Stimulated activated CD8-positive, alpha-beta memory T cell treated with anti-CD3 and anti-CD28 coated beads, Interleukin-12 subunit alpha, Interleukin-12 subunit beta, amount 100 ng/mL, for 1 hour (primary cell): ENCODE measurements at places on chromosomes 6 and 20.

- no peak for DNase-seq
Observed at GRCh38 chr20:39706184-39706663, 744.1 kb downstream of the DHX35 start.

GRCh38 chr6:1481286-1481685, 91.9 kb downstream of the FOXF2 start:
- DNase-seq, result no peak

DNA sequence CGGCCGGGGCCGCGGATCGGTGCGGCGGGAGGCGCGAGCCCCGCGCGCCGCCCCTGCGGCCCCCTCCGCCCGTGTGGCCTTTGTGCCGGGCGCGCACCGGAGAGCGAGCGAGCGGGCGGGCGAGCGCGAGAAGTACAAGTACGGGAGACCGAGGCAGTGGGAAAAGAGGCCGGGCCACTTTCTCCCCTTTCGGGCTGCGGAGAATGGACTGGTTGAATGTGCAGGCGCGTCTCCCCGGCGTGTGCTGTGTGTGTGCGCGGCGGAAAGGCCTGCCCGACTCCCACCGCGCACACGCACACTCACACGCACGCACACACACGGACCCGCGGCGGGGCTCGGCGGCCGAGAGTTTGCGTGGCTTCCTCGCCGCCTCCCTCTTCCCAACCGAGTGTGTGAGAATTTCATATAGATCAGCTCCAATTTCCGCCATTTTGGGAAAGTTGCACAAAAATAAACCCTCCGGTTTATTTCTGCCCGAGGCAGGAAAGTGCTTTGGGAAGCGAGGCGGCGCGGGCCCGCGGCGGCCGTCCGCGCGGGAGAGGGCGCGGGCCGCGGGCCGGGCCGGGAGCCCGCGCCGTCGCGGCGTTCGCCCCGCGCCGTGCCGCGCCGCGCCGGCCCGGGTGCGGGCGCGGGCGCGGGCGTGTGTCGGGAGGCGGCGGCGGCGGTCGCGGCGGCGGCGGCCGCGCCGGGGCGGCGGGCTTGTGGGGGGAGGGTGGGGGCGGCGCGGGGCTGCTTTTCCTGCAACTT, 1.1 kb downstream of the L3MBTL3 start:
- peak; percentile 8 for DNase-seq

- DNase-seq, result no peak
Observed at GRCh38 chr20:45017281-45017680, 51.0 kb downstream of the STK4 start.

GRCh38 chr6:38155621-38156204, 336.2 kb downstream of the ZFAND3 start:
- no peak for DNase-seq

DNA sequence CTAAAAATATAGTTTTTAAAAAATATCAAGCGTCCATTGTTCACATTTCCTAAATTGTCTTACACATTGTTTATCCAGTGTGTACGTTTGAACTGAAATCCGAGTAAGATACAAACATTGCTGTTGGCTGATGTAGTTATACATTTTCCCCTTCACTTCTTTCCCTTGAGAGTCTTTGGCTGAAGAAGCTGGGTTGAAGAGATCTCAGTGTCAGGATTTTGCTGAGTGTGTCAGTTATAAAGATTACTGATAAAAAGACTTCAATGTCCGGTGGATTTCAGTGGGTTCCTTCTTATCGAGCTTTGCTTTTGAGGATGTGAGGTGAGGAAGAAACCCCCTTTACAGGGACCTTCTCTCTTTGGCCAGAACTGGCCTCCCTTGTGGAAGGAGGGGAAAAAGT, 20.5 kb downstream of the RFPL4B start:
- no peak for DNase-seq

DNA sequence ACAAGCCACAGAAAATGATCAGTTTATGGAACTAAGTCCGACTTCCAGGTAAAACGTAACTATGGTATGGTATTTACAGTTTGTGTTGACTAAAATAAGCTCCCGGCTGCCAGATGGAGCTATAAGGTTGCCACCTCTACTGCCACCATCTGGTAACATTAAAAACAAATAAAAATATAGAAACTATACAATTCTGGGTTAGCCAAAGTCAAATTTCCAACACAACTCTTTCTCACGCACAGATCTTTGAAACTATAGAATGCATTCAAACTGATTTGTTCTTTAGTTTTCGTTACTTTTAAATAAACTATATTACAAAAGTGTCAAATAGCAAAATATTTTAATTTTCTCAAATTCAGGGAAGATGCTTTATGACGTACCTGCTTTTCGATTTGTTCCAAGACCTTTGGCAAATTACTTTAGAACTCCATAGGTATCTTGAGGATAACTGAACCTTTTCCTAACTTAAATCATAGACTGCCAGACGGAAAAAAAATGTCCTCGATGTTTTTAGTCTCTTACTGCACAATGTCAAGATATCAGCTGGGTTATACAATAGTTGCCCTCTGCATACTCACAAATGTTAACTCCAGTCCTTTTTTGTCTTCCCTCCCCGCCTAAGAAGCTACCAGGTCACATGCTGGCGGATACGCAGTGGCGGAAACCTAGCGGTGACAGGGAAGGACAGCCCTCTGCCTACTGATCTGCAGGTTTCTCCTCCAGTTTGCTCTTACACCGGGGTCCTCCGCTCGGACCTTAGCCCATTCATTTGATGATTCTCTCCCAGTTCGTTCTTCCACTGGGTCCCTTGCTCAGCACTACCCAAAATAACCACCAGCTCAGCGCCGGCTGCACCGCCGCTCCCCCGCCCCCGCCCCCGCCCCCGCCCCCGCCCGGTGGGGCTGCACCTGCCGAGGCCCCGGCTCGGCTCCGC, 888 bp downstream of the SLC17A5 start:
- DNase-seq, result peak; percentile 48

- DNase-seq, result no peak
Observed at GRCh38 chr6:108707328-108707976, 140.8 kb upstream of the ARMC2 start.

- DNase-seq, result no peak
Observed at GRCh38 chr6:24451581-24452388, 37.6 kb downstream of the GPLD1 start.

DNA sequence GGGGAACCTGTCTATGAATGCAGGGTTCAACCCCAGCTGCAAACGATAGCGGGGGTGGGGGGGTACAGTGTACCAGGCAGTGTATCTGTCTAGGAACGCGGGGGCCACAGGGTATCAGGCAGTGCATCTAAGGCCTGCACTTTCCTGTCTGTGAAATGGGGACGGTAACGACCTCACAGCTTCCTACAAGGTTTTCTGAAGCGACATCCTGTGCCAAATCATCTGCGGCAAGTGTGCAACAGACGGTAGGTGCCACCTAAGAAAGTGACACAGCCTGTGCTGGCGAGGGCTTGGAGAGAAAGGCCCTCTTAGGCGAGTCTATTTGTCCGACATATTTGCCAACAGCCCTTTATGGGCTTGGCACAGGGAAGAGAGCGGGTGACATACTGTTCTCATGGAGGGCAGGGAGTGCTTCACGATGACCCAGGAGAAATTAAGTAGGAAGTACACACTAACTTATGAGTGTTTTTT, 3.8 kb downstream of the DIDO1 start:
- DNase-seq, result no peak

DNA sequence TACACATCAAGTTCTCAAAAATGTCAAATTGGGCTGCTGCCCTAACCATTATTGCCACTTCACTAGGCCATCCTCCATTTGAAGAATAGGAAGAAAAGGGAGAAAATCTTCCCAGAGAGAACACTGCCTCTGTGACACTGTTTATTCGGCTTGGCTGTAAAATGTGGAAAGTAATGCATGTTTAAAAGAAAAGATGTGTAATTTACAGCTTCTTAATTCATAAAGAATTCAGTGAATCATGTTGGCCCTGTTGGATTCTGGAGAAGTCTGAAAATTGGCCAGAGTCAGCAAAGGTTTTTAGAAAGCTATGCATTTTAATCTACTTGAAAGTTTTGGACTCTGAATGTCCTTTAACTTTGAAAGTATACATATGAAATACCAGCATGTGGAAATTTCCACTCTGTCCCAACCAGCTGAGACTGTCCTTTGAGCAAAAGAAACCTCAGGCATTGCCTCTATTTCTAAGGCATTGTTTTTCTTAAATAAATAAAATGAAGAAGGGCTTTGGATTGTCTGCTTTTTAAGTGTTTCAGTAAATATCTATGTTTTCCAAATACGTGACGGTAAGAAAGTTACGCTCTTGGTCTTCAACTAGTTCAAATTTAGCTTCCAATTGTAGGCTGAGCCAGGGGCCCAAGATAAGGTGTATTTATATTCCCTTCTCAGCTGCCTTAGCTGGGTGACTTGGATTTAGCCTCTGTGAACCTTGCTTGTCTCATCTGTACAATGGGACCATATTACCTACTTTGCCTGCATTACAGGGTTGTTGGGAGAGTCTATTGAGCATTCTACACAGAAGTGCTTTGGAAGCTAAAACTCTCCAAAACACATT, 222.2 kb downstream of the UST start:
- no peak for DNase-seq

GRCh38 chr20:38143646-38144554, 21.2 kb downstream of the TGM2 start:
- DNase-seq, result no peak

- DNase-seq, result no peak
Observed at GRCh38 chr6:158086054-158086503, 82.0 kb downstream of the SERAC1 start.

DNA sequence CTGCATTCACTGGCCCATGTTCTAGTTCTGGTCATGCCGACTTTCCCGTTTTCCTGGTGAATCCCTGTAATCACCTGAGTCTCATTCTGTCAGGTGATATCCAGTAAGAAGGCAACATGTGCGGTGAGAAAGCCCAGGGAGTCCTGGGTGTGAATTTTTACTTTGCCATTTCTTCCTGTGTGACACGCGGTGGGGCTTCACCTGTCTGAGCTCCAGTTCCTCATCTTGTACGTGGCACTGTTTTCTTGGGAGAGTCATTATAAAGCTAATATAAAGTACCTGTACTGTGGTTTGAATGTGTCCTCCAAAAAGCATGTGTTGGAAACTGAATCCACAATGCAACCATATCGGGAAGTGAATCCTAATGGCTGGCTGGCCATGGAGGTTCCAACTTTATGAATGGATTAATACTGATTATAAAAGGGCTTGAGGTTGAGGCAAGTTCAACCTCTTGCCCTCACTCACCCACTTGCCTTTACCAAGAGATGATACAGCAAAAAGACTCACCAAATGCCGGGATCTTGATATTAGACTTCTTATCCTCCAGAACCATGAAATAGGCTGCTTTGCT, 5.1 kb downstream of the HLA-E start:
- no peak for DNase-seq

- DNase-seq, result no peak
Observed at GRCh38 chr20:1191299-1191698, 6.5 kb upstream of the TMEM74B start.

DNA sequence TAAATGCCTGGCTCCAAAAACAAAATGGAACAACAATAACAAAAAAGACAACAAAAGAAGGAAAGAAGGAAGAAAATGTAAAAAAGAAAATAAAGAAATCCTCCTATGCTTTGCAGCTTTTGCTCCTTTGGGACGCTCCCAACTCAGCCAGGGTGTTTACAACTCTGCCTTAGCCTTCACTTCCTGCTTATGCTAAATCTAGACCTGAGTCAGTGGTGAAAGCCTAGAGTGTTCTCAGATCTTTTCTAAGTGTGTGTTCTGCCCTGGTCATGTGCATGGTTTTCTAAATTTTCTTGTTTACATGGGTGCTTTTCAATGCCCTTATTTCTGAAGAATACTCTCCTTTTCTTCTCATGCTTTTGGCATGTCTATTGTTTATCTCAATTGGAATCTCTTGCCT, 19.5 kb upstream of the GRM1 start:
- DNase-seq, result no peak

GRCh38 chr6:36636283-36636682, 42.1 kb downstream of the SRSF3 start:
- no peak for DNase-seq

GRCh38 chr6:114081730-114082129, 110.8 kb upstream of the HDAC2 start:
- no peak for DNase-seq

DNA sequence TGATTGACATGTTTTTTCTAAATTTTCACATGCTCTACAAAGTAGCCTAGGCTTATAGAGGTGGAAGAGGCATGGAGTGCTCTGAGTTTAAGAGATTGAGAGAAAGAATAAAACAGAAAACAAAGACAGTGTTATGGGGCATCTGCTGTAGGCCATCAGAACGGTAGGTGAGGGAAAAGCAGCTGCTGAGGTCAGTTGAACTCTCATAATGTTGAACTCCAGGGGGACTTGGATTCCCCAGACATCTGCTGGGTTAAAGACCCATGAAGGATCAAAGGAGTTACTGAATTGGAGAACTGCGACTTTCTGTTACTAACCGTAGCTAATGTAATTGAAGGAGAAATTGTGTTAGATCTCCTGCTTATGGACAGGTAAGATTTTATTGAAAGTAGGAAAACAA, 333.9 kb downstream of the TFAP2B start:
- no peak for DNase-seq

DNA sequence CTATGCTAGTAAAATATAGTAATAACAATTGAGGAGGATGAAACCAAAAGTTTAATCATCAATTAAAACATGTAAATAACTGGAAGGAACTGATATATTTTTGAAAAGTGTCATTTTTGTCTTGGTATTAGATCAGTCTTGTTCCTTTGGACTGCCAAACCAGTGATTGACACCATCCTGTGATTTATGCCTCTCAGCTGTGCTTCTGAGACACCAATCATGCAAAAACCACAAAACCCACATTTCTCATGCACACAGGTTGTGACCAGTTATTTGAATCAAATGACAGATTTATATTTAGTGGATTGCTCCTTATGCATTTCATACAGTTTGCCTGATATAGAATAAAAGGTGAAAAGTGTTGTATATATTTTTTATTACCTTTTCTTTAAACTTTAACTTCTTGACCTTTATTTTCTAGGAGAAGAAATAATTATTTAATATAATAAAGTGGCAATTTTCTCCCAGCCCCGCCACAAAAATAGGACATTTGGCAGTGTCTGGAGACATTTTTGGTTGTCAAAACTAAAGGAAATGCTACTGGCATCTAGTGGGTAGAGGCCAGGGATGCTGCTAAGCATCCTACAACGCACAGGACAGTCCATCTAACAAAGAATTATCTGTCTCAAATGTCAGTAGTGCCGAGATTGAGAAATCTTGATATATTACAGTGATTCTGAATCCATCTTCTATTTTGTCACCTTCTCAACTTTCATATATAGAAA, 383.6 kb downstream of the BCKDHB start:
- no peak for DNase-seq
